ENCODE measurements at places on chromosomes 4 and X.

DNA sequence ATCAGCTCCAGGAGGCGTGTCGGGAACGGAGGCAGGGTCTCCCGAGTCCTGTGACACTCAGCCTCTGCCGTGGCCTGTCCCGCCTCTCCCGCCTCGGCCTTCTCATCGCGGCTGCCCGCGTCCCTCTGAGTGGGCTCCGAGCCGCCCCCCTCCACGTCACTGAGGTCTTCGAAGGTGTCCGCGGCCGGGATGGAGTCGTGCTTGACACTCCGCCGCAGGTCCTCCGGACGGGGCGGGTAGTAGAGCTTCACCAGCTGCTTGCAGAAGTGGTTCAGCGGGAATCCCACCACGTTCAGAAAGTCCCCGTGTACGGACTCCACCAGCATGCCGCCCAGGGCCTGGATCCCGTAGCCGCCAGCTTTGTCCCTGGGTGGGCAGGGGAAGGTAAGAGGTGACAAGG lies 25.0 kb downstream of the ASMTL start:
- no peak for DNase-seq

DNA sequence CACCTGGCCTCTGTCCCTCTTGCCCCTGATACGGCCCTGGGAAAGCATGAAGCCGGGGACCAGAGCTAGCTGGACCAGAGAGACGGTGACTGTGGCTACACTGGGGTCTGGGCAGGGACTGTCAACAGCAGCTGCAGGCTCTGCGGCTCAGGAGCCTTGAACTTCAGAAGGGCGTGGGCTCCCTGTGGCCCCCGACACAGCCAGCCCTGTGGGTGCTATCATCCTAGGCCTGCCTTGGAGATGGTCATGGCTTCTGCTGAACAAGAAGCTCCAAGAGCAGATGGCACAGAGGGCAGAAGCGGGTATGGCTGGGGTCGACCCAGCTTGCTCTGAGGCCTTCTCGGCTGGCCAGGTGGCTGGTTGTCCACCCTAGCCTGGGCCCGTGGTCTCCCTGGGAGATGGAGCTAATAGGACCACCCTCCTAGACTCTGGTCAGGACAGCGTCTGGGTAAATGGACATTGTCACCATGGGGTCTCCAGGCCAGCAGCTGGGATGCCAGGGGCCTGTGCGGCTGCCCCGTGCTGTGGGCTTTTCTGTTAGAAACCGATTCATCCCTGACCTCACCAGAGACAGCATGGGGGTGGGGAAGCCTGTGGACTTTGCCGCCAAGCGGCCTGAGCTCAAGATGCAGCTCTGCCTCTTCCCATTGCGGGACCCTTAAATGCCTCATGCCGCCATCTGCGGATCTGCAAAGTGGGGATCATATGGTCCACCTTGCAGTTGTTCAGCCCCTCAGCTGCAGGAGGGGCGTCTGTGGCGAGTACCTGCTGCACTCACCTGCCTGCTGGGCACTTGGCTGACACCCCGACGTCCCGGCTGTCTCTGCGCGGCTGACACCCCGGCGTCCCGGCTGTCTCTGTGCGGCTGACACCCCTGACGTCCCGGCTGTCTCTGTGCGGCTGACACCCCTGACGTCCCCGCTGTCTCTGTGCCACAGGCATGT lies 21.1 kb downstream of the CPZ start:
- DNase-seq: no peak

- DNase-seq: no peak
Observed at GRCh38 chr4:85866508-85866907, 391.6 kb downstream of the ARHGAP24 start.

DNA sequence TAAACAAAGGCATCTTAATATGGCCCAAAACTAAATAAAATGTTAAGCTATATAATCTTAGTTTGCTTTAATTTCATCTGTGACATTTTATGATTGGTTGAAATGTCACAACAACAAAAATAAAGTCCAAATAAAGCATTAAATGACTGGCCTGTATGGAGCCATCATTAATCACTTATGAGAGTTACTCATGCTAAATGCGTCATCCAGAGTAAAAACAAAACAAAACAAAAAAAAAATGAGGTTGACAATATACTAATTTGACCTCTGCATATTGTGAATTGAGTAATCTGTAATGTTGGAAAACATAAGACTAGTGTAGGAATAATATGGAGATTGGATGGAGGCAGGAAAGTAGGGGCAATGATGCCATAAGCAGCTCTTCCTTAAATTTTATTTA lies 139.7 kb downstream of the MAPK10 start:
- no peak for DNase-seq

DNA sequence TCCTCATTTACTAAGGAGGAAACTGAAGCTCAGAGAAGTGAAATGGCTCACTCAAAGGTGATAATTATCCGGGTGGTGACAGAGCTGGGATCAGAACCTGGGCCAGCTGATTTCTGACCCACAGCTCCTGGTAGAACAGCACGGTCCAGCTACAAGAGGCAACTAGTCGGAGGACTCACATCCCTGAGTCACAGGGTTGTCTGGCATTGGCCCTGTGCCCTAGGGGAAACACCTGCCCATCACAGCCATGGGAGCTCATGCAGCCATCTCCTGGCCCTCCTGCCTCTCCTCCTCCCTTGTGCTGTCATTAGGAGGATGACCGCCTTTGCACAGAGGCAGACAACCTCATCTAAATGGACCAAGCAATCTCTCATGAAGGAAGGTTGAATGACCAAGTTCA lies 115.2 kb upstream of the TSPAN5 start:
- no peak for DNase-seq

DNA sequence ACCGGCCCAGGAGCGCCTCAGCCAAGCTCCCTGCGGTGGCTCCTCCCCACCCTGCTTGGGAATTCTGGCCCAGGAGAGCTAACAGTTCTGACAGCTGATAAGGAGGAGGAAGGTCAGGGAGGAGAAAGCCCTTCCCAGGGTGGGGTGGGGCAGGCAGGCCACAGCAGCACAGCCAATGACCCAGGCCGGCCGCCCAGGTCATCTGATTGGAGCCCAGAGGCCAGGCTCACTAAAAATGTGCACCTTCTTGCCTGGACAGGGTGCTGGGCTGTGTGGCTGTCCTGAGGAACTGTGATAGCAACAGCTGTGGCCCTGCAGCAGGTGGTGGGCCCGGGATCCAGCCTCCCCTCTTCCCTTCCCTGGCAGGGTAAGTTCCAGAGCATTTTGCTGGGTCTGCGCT lies 17.2 kb upstream of the SH3TC1 start:
- DNase-seq: no peak

DNA sequence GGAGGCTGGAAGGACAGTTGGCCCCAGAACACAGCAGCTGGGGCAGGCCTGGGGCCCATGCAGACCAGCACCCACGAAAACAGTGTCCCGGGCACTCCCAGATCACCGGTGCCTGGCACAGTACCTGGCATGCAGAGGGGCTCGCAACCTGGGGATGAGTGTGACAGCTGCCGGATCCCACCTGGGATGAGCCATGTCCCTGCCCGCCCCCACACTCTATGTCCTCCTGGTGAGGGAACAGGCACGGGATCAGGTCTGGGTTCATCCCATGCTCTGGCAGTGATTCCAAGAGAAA lies 22.8 kb upstream of the PPP2R2C start:
- DNase-seq: no peak

GRCh38 chr4:19375931-19376330 lies 875.8 kb upstream of the SLIT2 start:
- DNase-seq: no peak

DNA sequence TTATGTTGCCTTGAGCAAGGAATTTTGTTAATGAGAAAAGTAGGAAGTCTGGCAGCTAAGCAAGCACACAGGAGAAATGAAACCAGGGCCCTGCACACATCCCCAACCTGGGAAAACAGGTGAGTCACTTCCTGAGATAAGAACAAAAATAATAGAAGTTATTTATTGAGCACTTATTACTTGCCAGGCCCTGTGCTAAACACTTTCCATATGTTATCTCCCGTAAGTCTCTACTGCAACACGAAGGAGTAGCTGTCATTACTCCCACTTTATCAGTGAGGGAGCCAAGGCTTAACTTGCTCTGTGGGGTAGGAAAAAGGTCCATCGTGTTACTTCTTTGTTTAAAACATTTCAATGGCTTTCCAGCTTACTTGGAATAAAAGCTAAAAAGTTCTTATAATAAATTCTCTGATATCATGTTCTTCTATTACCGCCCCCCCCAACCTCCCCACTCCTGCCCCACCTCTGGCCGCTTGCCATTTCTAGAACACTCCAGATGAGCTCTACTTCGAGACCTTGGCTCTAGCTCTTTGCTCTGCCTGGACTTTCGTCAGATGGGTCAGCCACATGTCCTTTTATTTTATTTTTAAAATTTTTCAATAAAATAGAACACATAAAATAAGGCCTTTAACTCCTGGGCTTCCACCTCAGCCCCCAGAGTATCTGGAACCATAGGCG lies 36.3 kb upstream of the PLAC8 start:
- DNase-seq: no peak

DNA sequence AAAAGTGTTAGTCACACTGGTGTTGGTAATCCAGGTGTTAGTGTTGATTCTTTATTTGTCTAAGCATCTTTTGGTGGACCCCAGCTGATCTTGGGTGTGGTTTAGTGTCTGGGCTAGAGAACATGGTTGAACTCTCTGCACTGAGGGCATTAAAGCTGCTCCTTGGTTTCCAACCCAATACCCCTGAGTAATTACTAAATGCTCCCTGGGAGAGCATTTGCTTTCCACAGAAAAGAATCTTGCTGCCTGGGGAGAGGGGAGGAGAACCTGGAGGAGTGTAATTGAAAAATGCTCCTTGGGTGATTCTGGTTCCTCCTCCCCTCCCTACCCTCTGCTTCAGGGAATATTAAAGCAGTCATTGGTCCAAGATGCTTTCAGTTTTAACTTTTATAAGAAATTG lies 3.1 kb downstream of the GUCY1B1 start:
- DNase-seq: no peak

DNA sequence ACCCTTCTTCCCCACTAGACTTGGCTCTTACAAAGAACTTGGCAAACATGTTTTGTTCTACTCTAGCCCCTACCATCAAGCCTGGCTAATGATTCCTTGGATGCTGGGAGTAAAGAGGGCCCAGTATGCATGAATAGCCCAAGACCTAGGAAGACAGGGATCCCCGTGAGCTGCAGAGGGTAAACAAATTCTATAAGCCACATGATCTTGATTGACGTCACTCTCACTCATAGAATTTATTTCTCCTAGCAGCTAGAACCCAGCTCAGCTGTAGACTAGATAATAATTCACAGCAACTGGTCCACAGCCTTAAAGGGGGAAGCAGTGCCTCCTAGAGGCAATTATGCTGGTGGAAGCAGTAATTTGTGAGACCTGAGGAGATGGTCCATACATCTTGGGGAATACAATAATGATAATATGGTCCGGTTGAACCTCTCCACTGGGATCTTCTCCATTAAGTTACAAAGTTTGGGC lies 16.1 kb upstream of the USO1 start:
- no peak for DNase-seq

DNA sequence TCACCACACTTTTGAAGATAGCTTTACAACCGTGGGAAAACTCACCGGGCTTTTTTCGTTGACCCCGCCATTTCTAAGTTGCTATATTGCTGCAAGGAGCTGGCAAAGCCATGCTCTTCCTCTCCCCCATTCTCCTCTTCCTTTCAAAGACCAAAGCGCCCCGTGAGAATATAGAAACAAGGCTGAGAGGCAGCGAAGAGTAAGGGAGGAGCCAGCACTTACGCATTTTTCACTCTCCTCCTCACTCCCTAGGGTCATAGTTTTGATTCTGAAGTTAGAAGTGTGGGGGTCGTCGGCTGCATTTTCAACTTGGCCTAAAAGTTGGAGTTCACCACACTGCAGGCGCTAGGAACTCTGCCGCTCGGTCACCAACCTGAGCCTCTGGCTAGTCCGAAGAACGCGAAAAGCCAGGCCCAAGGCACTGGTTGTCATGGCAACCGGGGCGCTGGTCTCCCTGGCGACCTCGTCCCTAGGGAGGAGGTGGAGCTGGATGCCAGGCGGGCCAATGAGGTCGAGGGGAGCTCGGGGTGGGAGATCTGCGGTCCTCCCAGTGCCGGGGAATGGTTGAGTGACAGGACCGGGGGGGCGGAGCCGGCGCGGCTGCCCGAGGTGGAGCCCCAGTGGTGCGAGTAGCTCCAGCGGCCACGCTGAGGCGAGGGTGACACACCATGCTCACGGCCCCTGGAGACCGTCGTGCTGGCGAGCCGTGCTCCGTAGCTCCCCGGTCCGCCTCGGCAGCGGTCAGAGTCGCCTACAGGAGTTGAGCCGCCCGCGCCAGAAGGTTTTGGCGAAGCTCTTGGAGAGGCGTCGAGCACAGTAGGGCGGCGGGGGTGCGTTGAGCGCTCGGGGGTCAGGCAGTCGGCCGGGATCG lies at the start of gene PTPN13:
Gene PTPN13 (plus strand): TSS at position 628 of the 871 bp plus-strand sequence. CDS start 40,942 bp downstream, outside the sequence.
- peak; percentile 70 for DNase-seq

DNA sequence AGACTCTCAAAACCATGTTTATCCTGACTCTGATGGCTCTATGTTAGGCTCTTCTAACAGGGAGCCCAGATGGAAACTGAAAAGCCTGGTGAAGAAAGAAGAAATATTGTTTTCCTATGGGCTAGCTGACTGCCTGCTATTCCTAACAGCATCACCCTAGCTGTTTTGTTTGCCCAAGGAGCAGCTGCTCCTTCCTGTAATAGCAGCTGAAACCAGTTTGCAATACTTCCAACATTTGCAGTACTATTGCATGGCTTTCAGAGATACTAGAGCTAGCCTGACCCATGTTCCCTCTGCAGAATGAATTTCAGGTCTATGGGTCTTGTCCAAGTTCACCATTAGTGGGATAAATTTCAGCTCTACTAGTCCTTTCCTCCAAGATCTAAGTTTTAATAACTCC lies 495.2 kb downstream of the INPP4B start:
- no peak for DNase-seq

DNA sequence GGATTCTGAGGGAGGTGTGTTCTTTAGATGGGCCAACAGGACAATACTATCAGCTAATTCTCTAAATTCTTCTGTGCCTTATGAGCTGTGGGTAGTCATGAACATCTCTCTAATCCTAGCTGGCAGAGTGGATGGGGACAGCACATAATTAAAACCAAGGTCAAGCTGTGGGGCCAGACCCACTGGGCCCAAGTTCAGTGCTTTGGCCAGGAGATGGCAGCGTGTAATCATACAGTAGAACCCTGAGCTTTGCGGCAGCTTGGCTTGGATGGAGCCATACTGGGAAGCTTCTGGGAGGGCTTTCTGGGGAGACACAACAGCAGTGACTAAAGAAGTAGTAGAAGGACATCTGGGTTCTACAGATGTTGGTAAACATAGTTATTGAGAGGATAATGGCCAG lies 140.3 kb upstream of the CXCL13 start:
- no peak for DNase-seq

DNA sequence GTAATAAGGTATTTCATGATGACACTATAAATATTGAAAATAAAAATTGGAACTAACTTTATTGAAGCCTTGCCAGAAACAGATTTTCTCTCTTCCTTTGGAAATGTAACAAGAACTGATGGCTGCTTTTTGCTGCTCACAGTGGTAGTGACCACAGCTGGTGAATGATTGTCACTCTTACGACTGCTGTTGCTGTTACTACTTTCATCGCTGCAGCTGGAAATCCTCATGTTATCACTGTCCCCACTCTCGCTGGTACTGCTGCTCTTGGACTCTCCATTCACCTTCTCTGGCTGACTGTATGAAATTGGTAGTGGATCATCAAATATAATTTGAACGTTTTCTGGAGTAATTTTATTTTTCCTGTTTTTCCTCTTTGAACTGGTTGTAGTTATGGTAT lies 28.5 kb upstream of the COX18 start:
- no peak for DNase-seq

Data from stimulated activated CD4-positive, alpha-beta T cell treated with anti-CD3 and anti-CD28 coated beads, TNF-alpha, amount 100 ng/mL, for 24 hours (primary cell).